Stimulated activated CD4-positive, alpha-beta T cell treated with anti-CD3 and anti-CD28 coated beads, Interleukin-12 subunit alpha, Interleukin-12 subunit beta, amount 100 ng/mL, for 24 hours (primary cell): ENCODE measurements at places on chromosomes 6 and 20.

- DNase-seq = no peak
Observed at GRCh38 chr20:25079171-25079570, 2.8 kb downstream of the VSX1 start.

GRCh38 chr6:37794825-37795224, 24.7 kb upstream of the ZFAND3 start:
- no peak for DNase-seq

GRCh38 chr20:8646033-8646441, 422.9 kb upstream of the PLCB4 start:
- no peak for DNase-seq

DNA sequence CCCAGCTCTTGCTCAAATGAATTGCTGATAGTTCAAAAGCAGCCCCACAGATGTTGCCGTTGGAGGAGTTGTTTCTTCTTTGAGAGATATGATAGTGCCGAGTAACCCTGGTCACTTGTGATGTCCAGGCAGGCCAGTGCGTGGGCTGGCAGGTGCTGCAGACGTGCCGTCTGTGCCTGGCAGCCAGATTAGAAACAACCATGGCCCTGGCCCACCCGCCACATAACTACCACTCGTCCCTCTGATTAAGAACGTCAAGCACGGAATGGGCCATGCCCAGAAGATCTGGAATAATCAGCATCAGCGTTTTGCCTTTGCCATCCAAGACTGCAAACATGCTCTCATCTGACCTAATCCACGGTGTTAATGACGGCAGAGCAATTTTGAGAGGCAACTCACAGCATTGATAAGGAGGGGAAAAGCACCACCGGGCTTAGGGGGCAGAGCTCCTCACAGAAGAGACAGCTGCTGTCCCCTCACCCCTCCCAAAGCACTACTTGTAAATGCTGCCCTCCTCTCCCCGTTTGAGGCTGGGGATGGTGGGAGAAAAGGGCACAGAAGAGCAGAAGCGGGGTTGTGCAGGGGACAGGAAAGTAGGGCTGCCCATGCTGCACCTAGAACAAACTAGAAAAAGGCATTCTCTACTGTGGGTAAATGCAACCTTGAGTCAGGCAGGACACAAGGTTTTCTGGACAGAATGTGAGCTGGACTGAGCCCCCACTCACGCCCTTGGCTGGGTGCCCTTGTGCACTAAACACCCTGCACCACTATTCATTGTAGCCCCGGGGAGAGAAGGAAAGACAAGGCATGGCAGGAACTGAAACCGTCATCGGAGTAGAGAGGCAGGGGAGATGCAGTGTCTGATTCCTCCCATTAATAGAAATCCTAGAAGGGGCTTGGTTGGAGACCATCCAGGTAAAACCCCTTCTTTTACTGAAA, 5.3 kb upstream of the CPNE5 start:
- no peak for DNase-seq

- DNase-seq = no peak
Observed at GRCh38 chr6:158897236-158897635, 78.1 kb upstream of the EZR start.

GRCh38 chr20:46573234-46573633, 22.8 kb upstream of the OCSTAMP start:
- no peak for DNase-seq

DNA sequence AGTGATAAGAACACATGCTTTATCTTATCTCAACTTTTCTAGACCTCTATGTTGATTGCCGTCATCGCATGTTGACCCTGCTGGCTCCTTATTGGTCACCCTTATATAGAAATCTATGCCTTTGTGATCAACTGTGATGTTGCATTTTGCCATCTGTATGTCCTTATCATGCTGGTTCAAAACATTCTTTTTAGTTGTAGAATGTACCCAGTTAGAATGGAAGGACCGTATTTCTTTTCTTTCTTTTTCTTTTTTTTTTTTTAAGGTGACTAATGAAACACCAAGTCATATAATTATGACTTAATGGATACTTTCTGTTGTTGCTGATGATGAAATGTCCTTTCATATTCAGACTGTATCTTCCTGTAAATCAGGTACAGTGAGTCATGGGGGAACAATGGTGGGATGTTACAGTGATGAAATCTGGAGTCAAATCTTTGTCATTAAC, 145.9 kb upstream of the CITED2 start:
- no peak for DNase-seq

GRCh38 chr20:1302685-1303541, 26.0 kb downstream of the SDCBP2 start:
- no peak for DNase-seq

- DNase-seq = no peak
Observed at GRCh38 chr20:60051911-60052310, 93.7 kb downstream of the CDH26 start.

- DNase-seq = no peak
Observed at GRCh38 chr6:125835221-125835744, 44.5 kb downstream of the NCOA7 start.

- DNase-seq = no peak
Observed at GRCh38 chr6:1916334-1917070, 306.8 kb downstream of the FOXC1 start.

- DNase-seq = no peak
Observed at GRCh38 chr20:46890682-46891081, 4.0 kb upstream of the EYA2 start.

DNA sequence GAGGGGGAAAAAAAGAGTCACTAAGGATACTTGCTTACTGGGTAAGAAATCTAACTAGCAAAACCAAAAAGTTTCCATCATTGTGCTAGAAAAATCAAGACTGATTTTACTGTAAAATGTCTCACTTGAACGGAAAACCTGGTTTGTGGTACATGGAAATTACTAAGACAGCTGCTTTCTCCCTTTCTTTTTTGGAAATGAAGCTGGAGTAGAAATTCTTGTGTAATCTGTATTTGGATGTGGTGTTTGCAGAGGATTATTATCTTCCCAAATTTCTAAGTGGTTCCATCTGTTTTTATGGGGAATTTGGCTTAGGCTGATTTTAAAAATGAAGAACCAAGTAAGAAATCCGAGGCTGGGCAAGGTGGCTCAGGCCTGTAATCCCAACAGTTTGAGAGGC, 20.4 kb downstream of the EPB41L2 start:
- no peak for DNase-seq

GRCh38 chr6:127053875-127054235, 64.6 kb upstream of the RSPO3 start:
- no peak for DNase-seq

DNA sequence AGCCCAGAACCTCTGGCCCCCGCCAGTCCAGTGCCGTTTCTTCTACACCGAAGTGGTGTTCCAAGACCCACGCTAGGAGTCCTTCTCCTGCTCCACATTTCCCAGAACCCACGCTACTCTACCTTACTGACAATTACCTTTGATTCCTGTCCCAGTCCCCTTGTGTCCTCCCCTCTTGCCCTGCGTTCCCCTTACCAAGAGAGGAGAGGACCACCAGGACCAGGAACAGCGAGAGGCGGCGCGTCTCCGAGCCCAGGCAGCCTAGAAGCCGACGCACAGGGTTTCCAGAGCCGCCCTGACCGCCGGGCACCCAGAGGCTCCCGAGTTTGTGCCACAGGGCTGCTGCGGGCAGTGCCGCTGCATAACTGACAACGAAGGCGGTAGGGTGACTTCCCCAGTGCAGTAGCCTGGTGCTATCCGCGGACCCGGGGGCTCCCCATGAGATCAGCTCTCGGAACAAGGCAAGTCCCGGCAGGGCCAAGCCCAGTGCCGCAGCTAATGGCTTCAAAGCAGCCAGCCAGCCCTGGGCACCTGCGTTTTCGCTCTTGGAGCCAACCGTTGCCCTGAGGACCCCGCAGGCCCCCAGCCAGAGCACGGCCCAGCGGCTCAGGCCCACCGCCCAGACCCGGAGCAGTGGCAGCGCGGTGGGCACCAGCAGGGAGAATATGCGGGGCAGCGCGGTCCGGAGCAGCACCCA, 512 bp downstream of the TAP1 start:
- no peak for DNase-seq

DNA sequence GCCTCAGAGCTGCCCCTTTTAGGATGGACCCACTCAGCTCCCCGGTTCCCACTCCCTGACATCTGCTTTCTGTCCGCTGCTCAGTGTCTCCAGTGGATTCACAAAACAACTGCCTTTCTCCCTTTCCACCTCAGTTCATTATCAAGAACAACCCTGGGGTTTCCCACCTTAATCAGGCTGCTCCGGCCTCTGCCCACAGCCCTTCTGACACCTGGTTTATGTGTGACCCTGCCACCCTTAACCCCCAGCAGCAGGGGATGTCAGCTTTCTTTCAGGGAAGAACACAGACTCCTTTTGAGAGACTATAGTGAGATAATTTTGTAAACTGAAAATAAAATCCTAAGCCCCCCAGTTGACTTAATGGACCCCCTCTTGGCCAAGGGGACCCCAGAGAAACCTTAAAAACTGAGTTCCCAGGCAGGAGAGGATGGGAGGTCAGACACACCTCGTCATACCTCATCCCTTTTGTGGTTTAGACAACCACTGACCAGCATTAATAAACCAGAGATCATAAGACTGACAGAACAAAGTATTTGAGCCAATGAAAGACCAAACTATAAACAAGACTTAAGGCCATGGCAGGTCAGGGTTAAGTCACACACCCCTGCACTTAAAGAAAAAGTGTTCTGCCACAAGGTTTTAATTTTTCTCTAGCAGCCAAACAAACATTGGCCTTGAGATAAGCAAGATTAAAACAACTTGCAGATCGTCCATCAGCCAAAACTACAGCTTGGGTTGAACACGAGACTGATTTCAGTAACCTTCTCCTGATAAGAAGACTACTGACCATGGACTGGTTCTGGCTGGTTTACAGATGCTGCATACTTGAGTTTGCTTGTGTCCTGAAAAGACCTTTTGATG, 42.4 kb upstream of the DDR1 start:
- DNase-seq = no peak

- DNase-seq = no peak
Observed at GRCh38 chr6:167750956-167751358, 75.8 kb upstream of the AFDN start.

GRCh38 chr20:16423311-16424212, 149.7 kb downstream of the KIF16B start:
- DNase-seq = no peak

DNA sequence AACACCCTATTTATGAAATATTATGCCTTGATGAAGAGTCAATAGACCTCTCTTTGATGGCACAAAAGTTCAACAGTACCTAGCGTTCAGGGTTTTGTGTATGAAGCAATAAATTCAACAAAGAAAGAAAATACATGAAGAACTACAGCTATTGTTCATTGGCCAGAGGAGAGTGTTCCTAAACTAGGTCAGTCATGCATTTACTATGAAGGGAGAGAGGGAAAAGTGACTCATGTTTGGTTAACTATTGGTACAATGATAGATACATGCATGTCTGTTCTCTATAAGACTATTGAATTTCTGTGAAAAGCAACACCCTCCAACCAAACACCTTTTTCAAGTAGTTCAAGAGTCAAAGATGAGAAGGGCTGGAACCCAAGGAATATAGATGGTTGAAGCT, 50.7 kb downstream of the CLIC5 start:
- no peak for DNase-seq

DNA sequence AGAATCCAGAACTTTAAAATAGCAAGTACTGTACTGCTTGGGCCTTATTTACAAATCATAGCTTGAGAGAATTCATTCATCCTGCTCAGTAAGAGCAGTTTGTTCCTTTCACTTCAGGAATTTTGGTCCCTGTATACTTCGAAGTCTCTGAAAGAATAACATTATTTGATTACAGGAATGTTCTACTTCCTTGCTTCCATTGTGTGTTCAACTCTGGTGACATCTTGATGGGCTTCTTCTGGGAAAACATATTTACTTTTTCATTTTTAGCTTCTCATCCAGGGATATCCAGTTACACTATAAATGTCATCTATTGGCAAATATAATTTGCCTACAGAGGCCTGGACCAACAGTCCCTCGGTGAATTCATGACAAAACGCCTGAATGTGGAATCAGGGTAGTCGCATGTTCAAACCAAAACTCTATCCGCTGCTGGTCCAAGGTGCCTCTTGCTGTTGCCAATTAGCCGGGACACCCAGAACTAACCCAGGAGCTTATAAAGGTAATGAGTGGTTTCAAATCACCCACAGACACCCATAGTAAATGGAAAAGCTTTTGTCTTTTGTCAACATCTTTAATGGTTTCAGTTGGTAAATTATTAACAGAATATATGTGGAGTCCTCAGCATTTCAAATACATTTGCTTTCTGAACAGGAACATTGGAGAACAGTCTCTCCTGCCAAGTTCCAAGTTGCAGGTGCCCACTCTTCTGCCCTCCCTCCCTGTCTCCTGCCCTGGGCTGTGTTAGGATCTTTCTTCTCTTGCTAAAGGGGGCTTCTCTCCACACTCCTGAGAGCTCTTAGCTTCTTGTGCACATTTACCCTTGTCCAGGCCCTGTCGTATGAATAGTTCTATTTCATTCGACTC, 162.5 kb upstream of the CITED2 start:
- no peak for DNase-seq

DNA sequence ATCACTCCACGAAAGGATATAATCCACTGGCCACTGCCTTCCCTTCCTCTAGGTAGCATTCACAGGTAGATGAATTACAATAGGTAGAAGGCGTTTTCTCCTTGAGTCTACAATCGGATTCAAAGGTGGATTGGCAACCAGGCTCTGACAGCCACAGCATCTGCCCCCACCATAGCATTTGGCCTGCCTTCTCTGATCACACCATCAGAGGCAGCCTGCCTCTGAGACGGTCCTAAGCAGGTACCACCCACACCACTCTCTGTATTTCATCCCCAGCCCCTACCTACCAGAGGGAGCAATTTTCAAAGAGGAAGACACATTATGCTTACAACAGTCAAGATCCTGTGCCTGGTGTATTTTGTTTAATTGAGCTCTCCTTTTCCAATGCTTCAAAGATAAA, 210.5 kb upstream of the SPTLC3 start:
- DNase-seq = no peak

DNA sequence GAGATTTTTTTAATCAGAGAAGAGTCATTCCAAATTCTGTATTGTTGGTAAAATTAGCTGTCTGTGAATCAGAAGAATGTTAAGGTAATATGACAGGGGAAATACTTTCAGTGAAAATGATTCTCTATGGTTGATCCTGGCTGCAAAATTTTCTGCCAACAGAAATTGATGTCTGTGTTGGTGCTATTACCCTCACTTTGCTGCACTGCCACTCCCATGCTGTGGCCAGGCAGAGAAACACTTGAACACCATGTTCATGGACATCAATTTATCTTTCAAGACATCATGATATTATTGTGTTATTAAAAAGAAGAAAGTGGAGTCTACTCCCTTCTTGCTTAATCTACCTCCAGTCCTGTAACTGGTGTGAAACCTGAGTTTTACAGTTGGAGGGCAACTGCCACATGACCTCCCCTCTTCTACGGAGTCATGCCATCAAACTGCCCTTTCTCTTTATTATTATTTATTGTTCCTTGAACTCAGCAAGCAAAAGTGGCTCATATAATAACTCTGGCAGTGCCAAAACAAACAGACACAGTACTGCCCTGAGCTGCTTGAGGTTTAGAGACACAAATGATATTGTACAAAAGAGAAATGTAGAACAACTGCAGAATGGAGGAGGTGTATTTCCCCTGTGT, 288.0 kb upstream of the JAG1 start:
- DNase-seq = no peak
